Ecto neural progenitor cell (in vitro differentiated cells): ENCODE measurements at places on chromosomes 3 and 15.

DNA sequence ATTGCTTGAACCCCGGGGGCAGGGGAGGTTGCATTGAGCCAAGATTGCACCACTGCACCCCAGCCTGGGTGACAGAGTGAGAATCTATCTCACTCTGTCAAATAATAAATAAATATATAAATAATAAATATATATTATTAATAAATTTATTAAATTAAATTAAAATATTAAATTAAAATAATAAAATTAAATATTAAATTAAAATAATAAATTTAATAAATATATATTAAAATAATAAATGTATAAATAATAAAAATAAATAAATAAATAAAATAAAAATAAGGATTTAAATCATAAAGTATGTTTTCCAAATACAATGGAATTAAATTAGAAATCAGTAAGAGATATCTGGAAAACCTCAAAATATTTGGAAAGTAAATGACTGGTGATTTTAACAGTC is 43.3 kb downstream of the ATOSA start:
- no peak for DNase-seq

DNA sequence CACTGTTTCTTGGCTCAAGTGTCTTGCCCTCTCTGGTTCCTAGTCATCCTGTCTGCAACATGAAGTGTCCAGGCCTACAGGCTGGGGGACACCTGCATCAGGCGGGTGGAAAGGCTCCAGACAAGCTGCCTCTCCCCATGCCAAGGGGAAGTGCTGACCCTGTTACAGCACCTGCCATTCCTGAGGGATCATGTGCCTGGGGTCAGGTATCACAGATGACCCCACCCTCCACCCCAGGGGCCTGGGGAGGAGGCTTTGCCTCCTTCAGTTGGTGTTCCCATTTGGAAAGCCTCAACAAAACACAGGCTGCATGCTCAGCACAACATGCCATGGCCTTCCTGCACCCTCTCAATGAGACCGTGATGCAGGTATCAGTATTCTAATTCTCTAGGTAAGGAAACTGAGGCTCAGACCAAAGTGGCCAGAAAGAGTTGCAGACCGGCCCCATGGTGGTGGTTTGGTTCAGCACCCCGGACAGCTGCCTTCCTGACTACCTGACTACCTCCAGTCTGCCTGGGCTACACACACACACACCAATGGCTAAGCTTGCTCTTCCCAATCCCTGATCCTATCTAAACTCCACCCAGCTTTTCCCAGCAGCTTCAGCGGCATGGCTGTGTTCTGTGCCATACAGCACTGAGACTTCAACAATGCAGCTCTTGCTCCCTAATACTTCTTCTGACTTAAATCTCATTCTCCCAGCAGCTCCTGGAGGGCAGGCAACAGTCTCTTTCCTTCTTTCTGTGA is 69.7 kb upstream of the LINGO1 start:
- peak; percentile 84 for DNase-seq

DNA sequence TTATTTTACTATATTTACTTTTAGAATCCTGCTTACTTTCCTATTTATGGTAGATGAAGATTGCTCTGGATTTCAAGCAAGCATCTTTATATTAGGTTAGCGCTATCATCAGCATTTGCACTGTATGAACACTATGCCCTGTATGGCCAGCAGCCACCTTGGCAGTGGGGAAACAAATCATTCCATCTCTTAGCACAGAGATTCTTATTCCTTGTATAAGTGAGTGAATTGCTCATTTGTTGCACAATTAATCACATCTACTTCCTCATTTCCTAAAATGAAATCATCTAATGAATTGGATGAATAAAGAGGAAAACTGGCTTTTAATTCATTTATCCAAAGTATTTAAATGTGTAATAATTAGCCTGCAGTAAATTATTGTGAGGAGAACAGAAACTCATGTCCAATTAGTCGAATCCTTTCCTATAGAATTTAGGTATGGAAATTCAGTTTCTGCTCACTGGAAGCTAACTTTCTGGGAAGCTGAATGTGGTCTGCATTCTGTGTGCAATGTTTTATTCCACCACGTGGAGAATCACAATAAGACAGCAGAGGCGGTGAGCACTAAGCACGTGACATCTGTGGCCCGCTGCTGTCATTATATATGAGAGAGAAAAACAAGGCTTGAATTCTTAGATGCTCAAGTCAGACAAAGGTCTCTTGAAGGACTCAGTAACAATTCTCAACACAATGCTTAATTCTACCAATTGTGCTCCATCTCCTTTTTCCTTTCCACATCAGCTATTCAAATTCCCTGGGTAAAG is 93.4 kb downstream of the PEX5L start:
- no peak for DNase-seq

DNA sequence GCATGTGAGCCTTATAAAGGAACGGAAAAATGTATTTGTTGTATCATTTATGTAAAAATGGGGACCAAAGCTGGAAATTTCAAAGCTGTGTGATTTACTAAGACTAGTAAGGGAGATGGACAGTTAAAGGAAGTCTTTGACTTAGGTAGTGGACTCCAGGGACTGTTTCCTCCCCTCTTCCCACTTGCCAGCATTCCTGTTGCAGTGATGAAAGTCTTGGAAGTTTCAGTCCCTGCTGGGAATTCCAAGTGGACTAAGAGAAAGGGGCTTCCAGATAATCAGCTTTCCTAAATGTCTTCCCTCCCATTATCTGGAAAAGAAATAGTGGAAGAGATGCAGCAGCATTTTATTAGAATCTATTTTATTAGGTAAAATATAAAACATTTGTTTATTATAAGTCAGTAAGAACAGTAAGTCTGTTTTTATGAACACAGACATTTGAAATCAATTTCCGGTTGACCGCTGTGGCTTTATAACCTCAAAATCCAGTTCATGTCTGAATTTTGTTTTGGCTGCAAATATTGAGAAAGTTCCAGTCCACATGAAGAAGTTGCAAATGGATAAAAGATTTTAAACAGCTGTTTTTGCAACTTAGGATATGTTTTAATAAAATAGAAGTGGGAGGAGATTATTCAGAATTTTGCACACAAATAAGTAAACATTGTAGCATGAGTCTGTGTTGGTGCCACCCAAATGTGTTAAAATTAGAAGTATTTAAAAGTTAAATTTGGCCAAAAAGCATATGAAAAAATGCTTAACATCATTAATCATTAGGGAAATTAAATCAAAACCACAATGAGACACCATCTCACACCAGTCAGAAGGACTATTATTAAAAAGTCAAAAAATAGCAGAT is 141.8 kb downstream of the IL20RB start:
- DNase-seq = no peak

DNA sequence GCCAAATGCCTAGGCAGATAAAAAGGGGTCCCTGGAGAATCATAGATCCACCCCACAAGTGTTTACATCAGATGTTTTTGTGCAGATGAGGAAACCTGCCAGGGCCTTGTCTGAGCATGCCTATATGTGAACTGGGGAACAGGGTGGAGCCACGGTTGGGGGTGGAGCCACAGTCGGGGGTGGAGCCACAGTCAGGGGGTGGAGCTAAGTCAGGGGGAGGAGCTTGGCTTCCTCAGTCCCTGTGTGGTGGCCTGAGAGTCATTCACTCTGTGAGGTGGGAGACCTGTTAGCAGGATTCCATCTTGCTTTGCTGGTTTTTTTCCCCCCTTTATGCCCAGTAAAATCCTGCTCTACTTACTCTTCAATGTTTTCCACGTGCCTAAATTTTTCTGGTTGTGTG is 57.8 kb upstream of the TGFBR2 start:
- DNase-seq = no peak
